Immature natural killer cell (primary cell): ENCODE measurements at places on chromosomes 1 and 21. TPM values are rescaled to one million over a fixed set of nuclear protein-coding genes. Genes with fewer than 3 reads are reported as not detected.

- DNase-seq = no peak
These were observed 15.7 kb upstream of the PHC2 start for GRCh38 chr1:33446590-33446989.

DNA sequence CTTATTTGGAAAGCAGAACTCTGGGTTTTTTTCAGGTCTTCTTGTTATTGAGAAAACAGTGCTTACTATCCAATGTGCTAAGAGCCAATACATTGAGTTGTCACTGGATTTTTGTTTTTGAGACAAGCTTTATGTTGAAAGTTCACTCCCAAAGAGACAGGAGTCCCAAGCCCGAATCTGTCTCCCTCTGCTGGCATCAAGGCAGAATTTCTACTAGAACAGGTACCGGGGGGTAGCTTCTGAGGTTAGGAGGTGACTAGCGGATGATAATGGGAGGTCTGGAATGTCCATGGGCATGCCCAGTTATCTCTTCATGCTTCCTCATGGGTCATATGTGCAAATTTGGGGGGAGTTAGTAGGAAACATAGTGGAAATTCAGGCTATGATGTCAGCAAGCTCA is 25.1 kb downstream of the ZNF124 start:
- no peak for DNase-seq

DNA sequence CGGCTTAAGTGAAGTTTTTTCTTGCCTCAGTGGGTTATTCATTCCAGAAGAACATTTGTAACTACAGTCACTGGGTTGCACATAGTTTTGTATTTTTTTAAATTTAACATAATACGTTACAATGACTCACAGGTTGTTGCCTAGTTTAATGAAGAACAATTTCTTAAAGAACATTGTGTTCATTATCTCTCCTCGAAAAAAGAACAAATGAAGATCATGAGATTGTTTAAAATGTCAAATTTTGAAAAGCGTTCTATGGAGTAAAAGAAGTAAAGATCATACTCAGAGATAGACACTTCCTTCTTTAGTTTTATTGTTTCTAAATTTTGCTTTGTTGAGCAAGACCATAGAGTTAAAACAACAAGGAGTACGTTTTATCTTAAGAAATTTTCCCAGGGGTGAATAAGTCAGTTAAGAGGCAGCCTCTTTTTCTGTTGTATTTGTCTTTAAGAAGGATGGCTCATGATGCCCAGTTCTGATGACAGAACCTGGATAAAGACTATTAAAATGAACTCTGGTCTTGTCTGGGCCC is 10.5 kb upstream of the SLAMF1 start:
- no peak for DNase-seq

DNA sequence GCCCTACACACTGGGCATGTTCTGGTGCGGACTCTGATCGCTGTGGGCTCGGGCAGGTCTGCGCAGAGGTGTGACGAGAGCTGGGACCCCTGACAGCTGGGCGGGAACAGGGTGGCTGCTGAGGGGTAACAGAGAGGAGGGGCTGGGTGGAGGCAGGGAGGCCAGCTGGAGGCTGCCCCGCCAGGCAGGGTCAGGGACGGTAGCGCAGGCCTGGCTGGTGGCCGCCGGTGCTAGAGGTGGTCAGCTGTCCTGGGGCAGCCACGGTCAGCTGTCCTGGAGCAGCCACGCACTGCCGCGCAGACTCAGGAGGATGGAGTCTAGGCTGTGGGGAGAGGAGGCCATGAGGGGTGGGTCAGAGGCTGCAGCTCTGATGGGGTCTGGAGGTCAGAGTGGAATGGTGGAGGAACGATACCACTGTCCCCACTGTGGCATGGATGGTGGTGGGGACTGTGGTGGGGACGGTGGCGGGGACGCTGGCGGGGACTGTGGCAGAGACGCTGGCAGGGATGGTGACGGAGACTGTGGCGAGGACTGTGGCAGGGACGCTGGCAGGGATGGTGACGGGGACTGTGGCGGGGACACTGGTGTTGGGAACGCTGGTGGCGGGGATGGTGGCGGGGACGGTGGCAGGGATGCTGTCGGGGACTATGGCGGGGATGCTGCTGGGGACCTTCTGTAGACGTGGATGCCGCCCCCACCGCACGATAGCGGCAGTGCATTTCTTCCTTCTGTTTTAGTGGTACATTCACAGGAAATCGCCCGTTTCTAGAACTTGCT is 21.3 kb upstream of the LRRC3 start:
- DNase-seq = no peak

- no peak for DNase-seq
These were observed 18.1 kb upstream of the ZBTB8A start for GRCh38 chr1:32521165-32521564.

- DNase-seq = no peak
These were observed 38.7 kb downstream of the ELF3 start for GRCh38 chr1:202049129-202049528.

DNA sequence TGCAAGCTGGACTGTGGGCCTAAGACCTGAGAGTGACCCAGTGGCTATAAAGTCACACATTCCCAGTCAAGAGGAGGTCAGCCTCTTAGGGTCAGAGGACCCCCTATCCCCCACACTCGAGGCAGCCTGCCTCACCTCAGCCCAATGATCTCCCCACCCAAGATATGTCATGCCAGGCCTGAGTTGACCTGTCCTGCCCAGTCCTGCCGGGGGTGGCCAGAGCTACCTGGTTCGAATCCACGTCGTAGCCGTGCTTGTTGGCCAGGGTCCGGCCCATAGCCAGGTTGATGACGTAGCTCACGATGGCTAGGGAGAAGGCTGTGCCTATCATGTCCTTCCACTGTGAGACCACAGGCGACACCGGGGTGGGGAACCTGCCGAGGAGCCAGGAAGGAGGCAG is 15.6 kb downstream of the SLC26A9 start:
- DNase-seq = no peak

Gene SYDE2
- 0.12 TPM for polyA plus RNA-seq

Gene MSH4
- polyA plus RNA-seq = not detected

Gene CDCA8
- polyA plus RNA-seq = 5.4 TPM

Gene ATP5IF1
- polyA plus RNA-seq = 728 TPM
